CD4-positive, alpha-beta T cell treated with Interleukin-21 for 1 hour (primary cell): ENCODE measurements at places on chromosomes 3 and 15.

DNA sequence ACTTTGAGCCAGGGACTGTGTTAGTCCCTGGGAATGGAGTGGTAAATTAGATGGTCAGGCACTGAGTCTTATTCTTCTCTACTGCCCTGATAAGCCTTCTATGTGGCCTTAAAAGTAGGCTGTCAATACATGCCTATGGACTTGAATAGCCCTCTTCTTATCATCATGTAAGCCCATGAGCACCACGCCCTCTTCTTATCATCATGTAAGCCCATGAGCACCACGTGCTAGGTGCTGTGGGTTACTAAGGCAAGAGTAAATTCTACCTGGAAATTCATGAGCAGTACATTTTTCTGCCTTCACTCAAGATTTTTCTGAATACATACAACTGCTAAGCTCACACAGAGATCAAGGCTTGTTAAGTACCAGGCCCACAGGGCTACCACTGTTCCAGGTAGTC is 68.5 kb downstream of the DHX30 start:
- DNase-seq, result no peak

- no peak for DNase-seq
These were observed 318.9 kb upstream of the IL12A start for GRCh38 chr3:159669766-159670165.

GRCh38 chr15:67829647-67830504 is 4.6 kb downstream of the SKOR1 start:
- no peak for DNase-seq

GRCh38 chr3:171874251-171874681 is 31.1 kb downstream of the TMEM212 start:
- DNase-seq, result no peak

GRCh38 chr3:164458986-164459385 is 619.3 kb downstream of the SI start:
- no peak for DNase-seq

DNA sequence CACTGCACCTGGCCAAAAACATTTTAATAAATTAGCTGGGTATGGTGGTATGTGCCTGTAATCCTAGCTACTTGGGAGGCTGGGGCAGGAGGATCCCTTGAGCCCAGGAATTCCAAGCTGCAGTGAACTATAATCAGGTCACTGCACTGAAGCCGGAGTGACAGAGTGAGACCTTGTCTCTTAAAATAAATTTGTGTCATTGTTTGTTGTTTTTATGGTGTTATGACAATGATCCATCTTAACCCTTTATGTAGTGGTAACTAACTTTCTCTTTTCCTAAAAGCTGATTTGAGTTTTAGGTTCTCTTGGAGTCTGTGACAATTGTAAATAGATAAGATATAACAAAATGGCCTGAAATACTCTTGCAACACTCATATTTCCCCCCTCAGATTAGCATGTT is 20.7 kb downstream of the FLNB start:
- no peak for DNase-seq

- no peak for DNase-seq
These were observed 63.3 kb upstream of the STRIT1 start for GRCh38 chr3:155356594-155357370.

DNA sequence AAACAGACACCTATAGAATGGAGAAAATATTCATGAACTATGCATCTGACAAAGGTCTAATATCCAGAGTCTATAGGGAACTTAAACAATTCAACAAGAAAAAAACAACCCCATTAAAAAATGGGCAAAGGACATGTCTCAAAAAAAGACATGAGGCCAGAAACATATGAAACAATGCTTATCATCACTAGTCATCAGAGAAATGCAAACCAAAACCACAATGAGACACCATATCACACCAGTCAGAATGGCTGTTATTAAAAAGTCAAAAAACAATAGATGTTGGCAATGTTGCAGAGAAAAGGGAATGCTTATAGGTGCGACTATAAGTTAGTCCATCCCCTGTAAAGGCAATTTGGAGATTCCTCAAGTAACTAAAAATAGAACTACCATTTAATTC is 11.4 kb upstream of the HDGFL3 start:
- DNase-seq, result no peak

DNA sequence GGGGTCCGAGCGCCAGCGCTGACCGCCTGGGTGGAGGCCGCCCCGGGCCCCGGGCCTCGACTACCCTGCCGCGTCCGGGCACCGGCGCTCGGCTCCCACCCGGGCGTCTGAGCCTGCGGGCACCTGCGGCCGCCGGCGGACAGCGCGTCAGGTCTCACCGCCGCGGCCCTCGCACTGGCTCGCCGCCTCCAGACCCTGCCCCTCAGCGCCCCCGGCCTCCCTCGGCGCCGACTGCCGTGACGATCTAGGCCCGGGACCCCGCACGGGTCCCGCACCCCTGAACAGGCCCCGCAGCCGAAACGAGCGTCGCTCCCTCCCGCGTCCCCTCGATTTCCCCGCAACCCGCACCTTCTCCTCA is 297 bp downstream of the PRC1 start:
- DNase-seq, result no peak

- DNase-seq, result peak; percentile 67
These were observed 89.7 kb downstream of the AQP9 start for GRCh38 chr15:58227706-58228543.

- no peak for DNase-seq
These were observed 44.0 kb downstream of the FMN1 start for GRCh38 chr15:33150431-33150941.

DNA sequence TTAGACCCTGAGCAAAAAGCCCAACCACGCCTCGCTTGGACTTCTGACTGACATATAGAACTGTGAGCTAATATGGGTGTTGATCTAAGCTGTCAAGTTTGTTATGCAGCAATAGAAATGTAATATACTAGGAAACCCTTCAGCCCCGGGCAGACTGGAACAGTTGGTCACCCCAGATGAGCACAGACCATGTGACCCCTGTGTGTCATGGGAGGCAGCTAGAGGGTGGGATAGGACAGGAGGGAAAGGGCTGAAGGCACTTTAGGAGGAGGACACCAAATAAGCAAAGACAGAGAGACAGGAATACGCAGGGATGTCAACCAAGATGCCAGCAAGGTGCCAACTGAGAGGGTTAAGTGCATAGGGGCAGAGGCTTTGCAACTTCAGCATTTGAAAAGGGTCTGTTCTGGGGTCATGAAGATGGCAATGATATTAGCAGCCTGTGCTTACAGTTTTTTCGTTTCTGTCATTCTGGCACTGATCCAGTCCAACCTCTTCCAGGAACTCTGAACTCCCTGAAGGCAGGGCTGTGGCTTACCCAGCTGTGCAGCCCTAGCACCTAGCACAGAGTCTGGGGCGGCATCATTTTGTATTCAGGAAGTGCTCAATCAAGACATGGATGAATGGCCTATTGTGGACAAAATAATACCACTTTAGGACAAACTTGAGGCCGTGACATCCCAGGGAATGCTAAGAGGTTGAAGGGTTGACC is 51.4 kb downstream of the HES1 start:
- no peak for DNase-seq

- no peak for DNase-seq
These were observed 135.4 kb downstream of the KLF13 start for GRCh38 chr15:31461911-31462480.

DNA sequence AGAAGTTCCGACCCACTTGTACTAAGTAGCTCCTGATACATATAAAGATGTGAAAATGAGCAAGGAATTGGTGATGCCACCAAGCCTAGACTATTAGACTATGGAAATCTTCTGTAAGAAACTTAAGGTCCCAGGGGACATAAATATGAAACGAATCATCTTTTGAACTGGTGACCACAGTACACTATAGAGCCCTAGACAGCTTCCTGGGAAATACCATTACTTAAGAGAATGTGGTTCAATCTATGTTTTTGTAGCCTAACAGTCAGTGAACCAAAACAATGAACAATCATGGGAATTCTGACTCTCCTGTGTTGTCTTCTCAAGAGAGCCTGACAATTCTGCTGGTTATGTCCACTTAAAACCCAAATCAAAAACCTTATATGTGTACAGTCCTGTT is 191.6 kb downstream of the GREM1 start:
- no peak for DNase-seq

- no peak for DNase-seq
These were observed 41.3 kb downstream of the METTL6 start for GRCh38 chr3:15385901-15386653.

DNA sequence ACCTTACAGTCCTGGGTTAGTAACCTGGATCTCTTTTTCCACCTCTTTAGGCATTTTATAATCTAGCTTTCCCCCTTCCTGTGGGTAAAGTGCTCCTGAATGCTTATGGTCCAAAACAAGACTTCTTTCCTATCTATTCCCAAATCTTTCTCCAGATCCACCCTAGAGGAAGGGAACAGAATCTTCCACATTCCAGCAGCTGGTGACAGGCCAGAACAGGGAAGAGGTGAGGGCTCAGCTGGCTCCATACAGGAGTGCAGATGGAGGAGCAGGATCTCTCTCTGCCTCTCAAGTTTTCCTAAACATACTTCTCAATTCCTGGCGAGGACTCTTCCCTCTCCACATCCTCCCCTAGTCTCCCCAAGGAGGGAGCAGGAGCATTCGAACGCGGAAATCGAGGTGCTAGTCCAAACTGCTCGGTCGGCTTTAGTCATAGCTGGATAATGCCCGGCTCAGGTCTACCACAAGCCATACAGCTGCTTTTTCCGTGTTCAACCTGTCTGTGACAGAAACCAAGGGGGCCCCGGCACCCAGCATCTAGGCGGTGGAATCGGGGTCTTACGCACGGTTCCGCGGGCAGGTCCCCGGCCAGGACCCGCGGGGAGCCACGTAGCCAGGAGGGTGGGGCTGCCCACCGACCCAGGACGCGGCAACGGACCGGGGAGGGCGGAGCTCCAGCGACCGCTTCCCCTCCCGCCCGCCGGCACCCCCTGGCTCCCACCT is 4.0 kb downstream of the RASSF1 start:
- DNase-seq, result no peak

GRCh38 chr15:65580287-65580686 is 30.6 kb downstream of the INTS14 start:
- no peak for DNase-seq

DNA sequence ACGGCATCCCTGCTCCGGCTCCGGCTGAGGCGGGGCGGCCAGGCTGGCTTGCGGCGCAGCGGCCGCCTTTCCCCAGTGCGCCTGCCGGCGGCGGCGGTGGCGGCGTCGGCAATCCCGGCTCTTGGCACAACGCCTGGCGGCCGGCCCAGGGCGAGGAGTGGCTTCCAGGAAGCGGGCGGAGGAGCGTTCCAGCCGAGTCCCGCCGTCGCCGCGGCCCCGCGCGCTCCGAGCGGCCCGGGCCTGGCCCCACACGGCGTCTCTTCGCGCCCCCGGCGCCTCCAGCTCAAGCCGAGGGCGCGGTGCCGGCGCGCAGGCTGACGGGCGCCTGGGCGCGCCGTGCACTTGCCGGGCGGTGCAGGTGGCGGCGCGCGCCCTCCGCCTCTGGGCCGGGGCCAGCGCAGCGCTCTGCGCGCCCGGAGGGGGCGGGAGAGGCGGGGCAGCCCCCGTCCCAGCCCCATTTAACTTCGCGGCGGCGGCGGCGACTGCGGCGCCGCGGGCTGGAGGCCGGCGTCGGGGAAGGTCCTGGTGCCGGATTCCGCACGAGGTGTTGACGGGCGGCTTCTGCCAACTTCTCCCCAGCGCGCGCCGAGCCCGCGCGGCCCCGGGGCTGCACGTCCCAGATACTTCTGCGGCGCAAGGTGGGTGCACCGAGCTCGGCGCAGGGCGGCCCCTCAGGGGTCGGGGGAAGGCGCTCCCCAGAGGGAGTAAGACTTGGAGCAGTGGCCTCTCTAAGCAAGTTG is at the start of gene ADAMTSL3:
Gene ADAMTSL3, plus strand, starts transcription at position 485 of the 740 bp plus-strand sequence. CDS start 1,639 bp downstream, outside the sequence.
- DNase-seq, result no peak

DNA sequence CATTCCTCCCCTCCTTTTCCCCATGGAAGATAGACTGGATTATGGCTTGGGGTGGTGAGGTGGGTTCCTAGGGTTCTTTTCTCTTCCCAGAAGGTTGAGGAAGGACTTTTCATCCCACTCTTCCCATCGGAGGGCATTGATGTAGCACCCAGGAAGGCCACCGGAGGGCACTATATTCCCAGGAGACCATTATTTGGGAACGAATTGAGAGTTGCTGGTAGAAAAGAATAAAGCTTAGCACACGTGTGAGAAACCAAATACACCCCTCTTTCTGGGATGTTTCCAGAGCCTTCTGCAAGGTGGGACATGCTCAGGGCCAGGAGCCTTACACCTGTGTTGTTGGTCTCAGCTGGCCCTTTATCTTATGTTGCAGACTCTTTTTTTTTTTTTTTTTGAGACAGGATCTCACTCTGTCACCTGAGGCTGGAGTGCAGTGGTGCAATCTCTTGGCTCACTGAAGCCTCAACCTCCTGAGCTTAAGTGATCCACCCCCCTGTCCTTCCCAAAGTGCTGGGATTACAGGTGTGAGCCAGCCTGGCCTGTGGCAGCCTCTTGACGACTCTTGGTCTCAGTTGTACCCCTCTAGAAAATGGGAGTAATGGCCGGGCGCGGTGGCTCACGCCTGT is 6.3 kb upstream of the CDC25A start:
- DNase-seq, result peak; percentile 18

- no peak for DNase-seq
These were observed 1.9 kb downstream of the KLHDC8B start for GRCh38 chr3:49173116-49173791.

DNA sequence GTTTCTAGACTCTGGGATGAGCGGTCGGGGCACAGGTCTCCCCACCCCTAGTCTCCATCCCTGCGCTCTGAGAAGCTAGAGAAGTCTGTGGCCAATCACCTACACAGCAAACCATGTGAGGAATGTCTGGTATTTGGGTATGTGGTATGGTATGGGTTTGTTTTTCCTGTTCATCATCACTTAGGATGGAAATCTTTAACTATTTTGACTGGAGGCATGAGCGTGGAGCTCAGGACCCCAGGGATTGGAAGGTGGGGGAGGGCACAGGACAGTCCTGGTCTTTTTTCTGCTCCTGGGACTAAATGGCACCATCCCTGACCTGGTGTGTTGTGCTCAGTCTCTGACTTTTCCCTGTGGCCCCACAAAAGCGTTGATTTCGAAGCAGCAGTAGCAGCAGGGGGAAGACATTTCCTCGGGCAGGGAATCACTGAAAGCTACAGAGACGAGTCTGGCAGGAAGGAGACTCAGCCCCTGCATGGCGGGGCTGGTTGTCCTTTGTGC is 191.7 kb upstream of the TPM1 start:
- DNase-seq, result no peak

DNA sequence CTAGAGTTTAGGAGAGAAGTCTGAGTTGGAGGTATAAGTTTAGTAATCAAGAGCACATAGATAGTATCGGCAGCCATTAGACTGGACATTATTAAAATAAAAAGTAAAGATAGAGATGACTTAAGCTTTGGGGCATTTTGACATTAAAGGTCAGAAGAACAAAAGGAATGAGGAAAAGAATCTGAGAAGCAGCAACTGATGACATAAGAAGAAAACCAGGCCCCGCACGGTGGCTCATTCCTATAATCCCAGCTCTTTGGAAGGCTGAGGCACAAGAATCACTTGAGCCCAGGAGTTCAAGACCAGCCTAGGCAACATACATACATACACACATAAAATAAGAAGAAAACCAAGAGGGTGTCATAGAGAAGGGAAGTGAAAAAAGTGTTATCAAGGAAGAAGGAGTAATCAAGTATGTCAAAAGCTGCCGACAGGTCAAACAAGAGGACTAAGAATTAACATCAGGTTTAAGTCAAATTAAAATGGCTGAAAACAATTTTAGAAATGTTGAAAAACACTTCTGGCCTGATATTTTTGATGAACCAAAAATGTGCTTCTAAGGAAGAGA is 38.9 kb downstream of the ACAP2 start:
- no peak for DNase-seq
